ENCODE measurements at places on chromosomes 11 and 22. TPM values are rescaled to one million over a fixed set of nuclear protein-coding genes. Genes with fewer than 3 reads are reported as not detected.

DNA sequence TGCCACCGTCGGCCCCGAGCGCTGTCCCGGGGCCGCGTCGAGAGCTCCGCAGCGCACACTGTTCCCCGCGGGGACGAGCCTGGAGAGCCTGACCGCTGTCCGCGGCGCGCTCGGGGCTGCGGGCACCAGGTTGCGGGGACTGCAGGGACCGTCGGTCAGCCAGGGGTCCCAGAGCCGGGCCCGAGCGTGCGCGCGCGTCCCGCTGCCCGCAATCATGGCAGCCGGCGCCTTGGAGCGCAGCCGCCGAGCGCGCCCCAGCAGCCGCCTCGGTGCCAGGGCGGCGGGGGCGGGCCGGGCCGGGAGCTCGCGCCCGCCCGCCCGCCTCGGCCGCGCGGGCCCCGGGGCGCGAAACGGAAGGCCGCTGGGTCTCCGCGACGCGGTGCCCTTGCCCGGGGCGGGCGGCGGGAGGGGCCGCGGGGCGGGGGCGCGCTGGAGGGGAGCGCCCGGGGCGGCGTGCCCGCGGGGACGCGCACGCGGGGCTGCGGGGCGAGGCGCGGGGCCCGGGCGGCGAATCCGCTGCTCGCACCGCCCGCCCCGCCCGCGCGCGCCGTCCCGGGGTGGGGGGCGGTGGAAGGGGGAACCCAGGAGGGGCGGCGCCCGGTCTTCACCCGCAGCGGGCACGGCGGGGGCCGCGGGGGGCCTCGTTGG lies 79.4 kb upstream of the PPARA start:
- DNase-seq: peak; percentile 71
- H3K27ac ChIP-seq: peak overlapping the region; percentile 100
- no peaks in the 10 kb centered on the region for H3K36me3 ChIP-seq
- peaks cover 53% of the 10 kb centered on the region for H3K4me1 ChIP-seq

DNA sequence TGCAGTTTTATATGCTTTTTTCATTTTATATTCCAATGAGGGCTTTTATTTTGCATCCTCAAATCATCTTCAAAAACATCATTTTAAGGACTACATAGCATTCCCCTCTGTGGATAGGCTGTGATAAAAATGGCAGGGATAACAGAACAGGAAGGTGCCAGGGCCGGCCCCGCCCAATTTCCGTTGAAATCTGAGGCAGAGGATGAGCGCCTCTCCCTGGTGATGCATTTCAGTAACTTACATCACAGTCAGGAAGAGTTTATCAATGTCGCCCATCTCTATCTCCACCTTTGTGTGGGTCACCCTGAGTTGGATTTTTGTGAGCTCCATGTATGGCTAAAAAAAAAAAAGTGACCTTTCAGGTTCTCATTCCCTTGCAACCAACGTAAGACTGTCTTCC lies 201.6 kb downstream of the DSCAML1 start:
- H3K27me3 ChIP-seq: peaks cover 40% of the 10 kb centered on the region
- no peak for DNase-seq
- H3K36me3 ChIP-seq: no peaks in the 10 kb centered on the region
- H3K4me3 ChIP-seq: no peak overlapping the region

DNA sequence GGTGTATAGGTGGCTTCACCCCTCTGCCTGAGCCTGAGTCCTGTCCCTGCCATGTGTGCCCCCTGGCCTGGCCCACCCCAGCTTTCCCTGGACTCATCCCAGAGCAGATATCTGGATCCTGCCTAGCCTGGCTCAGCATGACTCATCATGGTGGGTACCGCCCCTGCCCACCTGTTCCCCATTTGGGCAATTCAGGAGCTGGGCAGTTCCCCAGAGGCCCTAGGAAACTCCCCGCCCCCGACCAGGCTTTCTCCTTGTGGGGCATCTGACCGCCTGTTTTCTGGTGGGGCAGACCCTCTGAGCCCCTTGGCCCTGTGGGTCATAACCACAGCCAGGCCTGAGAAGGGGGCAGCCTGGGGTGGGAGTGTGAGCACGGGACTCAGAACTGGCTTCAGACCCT lies 4.4 kb downstream of the TSPO start:
- peaks cover 14% of the 10 kb centered on the region for H3K36me3 ChIP-seq
- H3K4me3 ChIP-seq: no peak overlapping the region
- H3K4me1 ChIP-seq: peaks cover 85% of the 10 kb centered on the region
- H3K27me3 ChIP-seq: no peaks in the 10 kb centered on the region
- DNase-seq: no peak

DNA sequence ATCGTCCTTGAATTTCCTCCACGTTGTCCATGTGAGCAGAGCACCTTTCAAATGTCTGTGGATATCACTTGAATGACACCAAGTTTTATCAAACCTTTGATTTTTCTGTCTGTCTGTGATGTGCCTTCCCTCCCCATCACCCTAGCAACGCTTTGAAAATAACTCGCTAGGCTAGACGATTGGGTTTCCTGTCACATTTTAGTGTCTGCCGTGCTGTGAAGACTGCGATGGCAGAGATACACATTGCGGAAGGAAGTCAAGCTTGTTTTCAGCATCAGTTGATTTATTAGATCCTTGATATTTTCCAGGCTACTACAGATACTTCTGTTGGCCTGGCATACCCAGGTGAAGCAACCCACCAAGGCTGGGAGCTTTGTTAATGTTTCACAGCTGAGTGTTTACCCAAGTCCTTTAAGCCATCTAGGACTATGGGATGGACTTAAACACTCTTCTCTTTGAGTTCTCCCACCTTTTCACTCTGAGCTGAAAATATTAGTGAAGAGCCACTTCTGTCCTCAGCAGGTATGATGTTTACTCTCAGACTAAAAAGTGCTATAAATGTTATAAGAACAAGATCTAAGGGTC lies 93.6 kb upstream of the CD44 start:
- H3K4me3 ChIP-seq: no peak overlapping the region
- no peaks in the 10 kb centered on the region for H3K27me3 ChIP-seq
- no peaks in the 10 kb centered on the region for H3K36me3 ChIP-seq
- peak; percentile 82 for DNase-seq

- H3K27me3 ChIP-seq: no peaks in the 10 kb centered on the region
- H3K36me3 ChIP-seq: no peaks in the 10 kb centered on the region
- H3K27ac ChIP-seq: no peak overlapping the region
- no peak overlapping the region for H3K4me3 ChIP-seq
Measured at GRCh38 chr22:29157759-29158535, 47.7 kb upstream of the EMID1 start.

DNA sequence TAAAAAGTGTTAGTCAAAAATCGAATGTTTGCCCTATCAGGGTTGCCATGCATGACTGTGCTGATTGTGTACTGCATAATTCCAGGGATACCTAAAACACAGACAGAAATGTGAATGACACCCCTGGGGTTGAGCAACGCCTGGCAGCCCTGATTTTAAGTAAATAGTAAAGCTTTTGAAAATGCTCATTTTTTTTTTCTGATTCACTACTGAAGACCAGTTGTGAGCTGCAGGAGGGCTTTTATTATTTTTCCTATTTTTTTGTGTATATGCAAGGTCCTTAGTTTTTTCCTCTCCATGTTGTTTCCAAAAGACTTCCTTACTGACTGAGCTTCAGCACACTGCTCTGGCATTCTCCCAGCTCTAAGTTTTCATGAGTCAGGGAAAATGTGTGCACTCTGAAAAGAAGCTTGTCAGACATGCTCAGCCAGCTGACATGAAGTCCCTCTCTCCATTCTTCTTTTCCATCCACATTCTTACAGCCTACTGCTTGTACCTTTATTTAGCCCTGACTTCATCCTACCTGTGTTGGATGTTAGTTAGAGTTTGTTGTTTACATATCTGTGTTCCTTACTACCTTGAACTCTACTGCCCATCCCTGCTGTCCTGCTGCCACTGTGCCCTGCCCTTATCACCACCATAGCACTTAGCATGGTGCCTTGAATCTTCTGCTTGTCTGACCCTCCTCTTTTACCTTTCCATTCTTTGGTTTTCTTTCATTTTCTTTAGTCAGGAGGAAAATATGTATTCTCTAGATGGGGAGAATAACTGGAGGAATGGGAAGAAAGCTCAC lies 79.5 kb downstream of the HORMAD2 start:
- no peak for DNase-seq
- no peaks in the 10 kb centered on the region for H3K4me1 ChIP-seq
- no peaks in the 10 kb centered on the region for H3K36me3 ChIP-seq
- H3K4me3 ChIP-seq: no peak overlapping the region

GRCh38 chr11:33542921-33543320 lies 157.7 kb downstream of the C11orf91 start:
- no peak overlapping the region for H3K27ac ChIP-seq
- DNase-seq: peak; percentile 66
- H3K27me3 ChIP-seq: no peaks in the 10 kb centered on the region

- H3K36me3 ChIP-seq: peaks cover 37% of the 10 kb centered on the region
- no peaks in the 10 kb centered on the region for H3K27me3 ChIP-seq
- no peak overlapping the region for H3K27ac ChIP-seq
- H3K4me3 ChIP-seq: no peak overlapping the region
- H3K4me1 ChIP-seq: peaks cover 28% of the 10 kb centered on the region
Measured at GRCh38 chr11:72584939-72585597, 89.2 kb downstream of the PDE2A start.

- H3K36me3 ChIP-seq: no peaks in the 10 kb centered on the region
- H3K4me3 ChIP-seq: no peak overlapping the region
- H3K27me3 ChIP-seq: no peaks in the 10 kb centered on the region
- H3K27ac ChIP-seq: no peak overlapping the region
Measured at GRCh38 chr11:87374038-87374807, 336.5 kb downstream of the TMEM135 start.

DNA sequence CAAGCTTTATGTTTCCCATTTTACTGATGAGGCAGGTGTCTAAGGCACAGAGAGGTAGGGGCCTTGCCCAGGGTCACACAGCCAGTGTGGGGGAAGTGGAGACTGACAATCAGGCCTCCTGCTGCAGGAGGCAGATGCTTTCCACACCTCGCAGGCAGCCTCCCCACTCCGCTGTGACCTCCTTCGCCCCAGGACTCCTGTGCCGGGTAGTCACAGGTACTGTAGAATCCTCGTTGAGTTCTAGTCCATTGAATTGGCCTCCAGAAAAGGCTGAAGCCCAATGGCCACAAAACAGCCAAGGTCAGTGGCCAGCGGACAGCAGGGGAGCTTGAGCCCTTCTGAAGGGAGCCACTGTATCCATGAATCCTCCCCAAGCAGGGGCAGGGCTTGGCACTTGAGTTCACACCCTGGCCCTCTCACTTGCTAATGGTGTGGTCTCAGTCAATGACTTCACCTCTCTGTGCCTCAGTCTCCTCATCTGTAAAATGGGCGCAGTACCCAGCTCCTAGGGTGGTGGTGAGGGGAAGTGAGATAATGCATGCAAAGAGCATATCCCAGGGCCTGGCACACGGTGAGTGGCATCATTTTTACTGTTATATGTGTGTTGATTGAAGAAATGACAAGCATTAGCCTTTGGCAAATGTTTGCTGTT lies 1.1 kb upstream of the FXYD2 start:
- no peak overlapping the region for H3K27ac ChIP-seq
- H3K36me3 ChIP-seq: no peaks in the 10 kb centered on the region
- no peak for DNase-seq
- no peak overlapping the region for H3K4me3 ChIP-seq
- no peaks in the 10 kb centered on the region for H3K27me3 ChIP-seq

ZNF215 gene
- 0.89 TPM for total RNA-seq

DNA sequence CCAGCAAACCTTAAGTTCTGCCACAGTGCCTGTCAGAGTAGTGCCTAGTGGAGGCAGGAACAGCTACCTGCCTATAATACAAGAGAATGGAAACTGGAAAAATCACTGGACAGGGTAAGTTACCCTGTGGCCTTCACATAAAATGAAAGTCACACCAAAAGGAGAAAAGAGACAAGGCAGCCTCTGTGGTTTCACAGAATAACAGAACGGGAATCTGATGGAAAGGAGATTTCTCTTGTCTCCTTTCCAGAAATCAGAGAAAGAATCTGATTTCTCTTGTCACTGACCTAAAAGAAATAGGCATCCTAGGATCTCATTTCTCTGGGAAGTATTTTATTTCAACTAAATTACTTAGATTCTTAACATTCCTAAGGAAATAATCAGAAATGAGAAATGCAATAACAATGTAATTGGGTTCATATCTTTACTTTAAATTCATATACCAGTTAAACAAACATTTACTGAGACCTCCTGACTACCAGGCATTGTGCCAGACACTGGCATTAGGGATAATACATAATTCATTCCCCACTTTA lies 41.6 kb downstream of the PRCP start:
- H3K4me1 ChIP-seq: peaks cover 5% of the 10 kb centered on the region
- H3K36me3 ChIP-seq: no peaks in the 10 kb centered on the region
- no peaks in the 10 kb centered on the region for H3K27me3 ChIP-seq
- DNase-seq: no peak

GRCh38 chr11:102925988-102926387 lies 29.5 kb downstream of the MMP13 start:
- DNase-seq: no peak
- H3K36me3 ChIP-seq: no peaks in the 10 kb centered on the region
- no peak overlapping the region for H3K4me3 ChIP-seq
- H3K27ac ChIP-seq: no peak overlapping the region

DNA sequence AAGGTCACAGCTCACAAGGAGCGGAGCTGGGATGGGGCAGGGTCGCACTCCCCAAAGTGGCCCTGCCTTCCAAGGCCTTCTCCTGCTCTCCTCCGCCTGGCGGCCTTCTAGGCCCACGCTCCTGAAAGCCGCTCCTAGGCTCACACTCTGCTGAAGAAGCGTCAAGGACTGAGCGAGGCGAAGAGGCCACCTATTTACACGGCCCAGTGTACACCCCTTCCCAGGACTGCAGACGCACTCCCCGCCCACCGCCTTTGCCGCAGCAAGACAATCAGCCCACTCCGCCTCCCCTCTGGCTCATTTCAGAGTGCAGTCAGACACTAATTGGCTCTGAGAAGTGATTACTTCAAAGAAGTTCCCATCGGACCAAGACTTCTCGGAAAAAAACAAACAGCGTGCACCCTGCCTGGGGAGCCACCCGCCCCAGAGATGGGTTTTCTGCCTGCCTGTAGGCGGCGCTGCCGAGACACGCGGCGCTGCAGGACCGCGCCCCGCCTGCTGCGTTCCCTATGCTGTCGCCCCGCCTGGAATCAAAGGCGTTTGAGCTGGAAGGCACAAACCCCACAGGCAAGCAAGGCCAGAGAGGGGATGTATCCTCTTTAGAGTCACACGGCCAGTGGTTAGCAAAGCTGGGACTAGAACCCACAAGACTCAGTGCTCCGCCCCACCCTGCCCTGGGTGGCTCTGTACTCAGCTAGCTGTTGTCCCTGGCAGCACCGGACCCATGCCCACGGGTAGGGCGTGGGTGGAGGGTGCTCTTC lies 414.8 kb downstream of the BUD13 start:
- H3K27ac ChIP-seq: no peak overlapping the region
- H3K27me3 ChIP-seq: peaks cover 6% of the 10 kb centered on the region
- DNase-seq: peak; percentile 88

B4GALNT4 gene
- 7.5 TPM for total RNA-seq

OTOG gene
- total RNA-seq: not detected

OR2AG1 gene
- not detected for total RNA-seq

GRCh38 chr22:24580276-24580675 lies 12.6 kb downstream of the LRRC75B start:
- peaks cover 20% of the 10 kb centered on the region for H3K36me3 ChIP-seq
- H3K4me1 ChIP-seq: peaks cover 35% of the 10 kb centered on the region
- H3K4me3 ChIP-seq: no peak overlapping the region
- DNase-seq: no peak
- H3K27ac ChIP-seq: no peak overlapping the region
